Stimulated activated CD4-positive, alpha-beta T cell treated with anti-CD3 and anti-CD28 coated beads, Interleukin-4, amount 100 ng/mL, for 24 hours (primary cell): ENCODE measurements at places on chromosomes 4 and X.

DNA sequence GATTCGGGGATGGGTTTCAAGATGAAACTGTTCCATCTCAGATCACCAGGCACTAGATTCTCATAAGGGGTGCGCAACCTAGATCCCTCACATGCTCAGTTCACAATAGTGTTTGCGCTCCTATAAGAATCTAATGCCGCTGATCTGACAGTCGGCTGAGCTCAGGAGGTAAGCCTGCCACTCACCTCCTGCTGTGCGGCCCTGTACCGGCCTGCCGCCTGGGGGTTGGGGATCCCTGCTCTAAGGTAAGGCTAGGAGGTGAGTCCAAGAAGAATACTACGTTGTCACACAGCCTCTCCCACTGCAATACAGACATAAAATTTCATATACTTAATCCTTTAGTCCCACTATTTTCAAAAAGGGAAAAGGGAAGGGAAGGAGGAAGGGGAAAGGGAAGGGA lies 213.4 kb upstream of the HCCS start:
- no peak for DNase-seq

GRCh38 chrX:79140731-79141130 lies 3.8 kb upstream of the GPR174 start:
- no peak for DNase-seq

GRCh38 chr4:88097301-88097700 lies 61.1 kb downstream of the ABCG2 start:
- DNase-seq, result no peak

GRCh38 chr4:168920441-168921065 lies 89.5 kb downstream of the CBR4 start:
- DNase-seq, result no peak

- no peak for DNase-seq
Measured at GRCh38 chr4:26206339-26206738, 114.5 kb upstream of the RBPJ start.
